ENCODE measurements at places on chromosomes 5 and 9. TPM values are rescaled to one million over a fixed set of nuclear protein-coding genes. Genes with fewer than 3 reads are reported as not detected.
A peak's percentile ranks its signal among the peaks of the same experiment; 100 is the strongest.

DNA sequence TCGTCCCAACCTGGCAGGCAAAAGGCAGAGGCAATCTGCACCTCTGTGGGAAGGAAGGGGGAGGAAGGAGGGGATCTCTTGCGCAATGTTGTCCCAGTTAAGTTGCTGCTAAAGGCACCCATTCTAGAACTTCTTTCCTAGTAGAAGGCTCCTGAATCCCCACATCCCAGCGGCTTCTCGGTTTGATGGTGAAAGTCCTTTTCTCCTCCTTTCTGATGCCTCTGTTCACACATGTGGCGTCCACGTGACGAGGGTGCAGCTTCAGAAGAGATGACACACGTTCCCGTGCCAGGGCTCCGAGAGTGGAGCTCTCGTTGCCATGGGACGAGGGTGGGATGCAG is 96.9 kb upstream of the FCN2 start:
- DNase-seq, result no peak

- peak; percentile 56 for DNase-seq
These were observed 88.8 kb downstream of the ANXA2R start for GRCh38 chr5:42951293-42951840.

SCGB3A2 gene
- 0.90 TPM for total RNA-seq

DNA sequence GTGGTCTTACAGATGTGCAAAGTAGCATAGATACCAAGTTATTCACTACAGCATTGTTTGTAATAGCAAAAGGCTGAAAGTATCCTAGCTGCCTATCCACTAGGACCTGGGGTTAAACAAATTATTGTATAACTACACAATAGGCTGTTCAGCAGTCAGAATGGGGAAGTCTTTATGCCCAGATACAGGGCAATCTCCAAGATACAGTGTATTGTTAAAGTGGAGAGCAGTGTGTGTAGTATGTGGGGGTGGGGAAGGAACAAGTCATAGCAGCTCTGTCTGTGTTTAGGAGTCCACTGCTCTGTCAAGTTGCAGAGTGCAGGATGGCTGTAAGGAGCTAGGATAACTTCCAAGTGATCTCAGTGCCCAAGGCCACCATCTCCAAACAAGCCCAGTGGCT is 5.5 kb downstream of the PCYOX1L start:
- DNase-seq, result no peak

- DNase-seq, result no peak
These were observed 29.8 kb downstream of the OR2K2 start for GRCh38 chr9:111300140-111300735.

Measured in activated T-cell treated with anti-CD3 and anti-CD28 coated beads, Interleukin-2, amount 50 U/mL, for 4 hours (primary cell).